ENCODE measurements at places on chromosomes 1 and 21.

DNA sequence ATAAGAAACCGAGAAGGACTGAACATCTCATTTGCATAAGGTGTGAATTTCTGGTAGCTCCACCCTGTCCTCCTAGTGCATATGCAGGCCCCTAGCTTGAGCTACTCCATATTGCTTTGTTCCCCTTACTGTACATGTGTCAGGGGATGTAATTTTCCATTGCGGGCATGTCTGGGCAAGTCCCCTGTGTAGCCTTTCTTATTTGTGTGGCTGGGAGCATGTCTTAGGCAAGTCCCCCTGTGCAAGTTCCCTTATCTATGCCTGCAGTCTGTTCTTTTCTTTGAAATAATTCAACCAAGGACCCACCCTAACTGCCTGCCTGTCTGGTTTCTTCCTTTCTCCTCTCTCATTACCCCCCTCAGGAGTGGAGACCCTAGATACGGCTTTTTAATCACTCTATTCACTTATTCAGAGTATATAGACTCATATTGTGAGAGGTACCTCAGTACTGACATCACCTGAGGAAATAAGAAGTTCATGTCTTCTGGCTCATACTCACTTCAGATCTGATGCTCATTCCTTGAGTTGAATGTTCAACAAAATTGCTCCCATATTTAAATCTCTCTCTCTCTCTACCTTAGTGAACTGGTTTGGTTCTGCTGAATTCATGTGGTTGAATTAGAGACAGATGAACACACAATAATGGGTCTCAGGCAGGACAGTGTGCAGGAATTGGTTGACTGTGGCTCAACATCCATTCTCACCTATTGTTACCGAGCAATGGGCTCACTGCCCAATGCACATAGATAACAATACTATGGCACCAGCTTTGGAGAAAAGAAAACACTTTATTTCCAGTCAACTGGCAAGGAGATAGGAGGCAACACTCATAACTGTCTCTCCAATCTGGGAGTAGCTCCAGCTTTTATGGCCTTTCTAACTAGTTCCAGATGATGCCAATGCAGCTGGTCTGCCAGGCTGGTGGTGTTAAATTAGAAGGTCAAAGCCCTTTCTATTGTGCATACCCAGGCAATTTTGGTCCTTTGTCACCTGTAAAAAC, 27.9 kb upstream of the NPL start:
- no peak for DNase-seq

- DNase-seq: no peak
Measured at GRCh38 chr1:98260412-98260811, 339.6 kb upstream of the DPYD start.

DNA sequence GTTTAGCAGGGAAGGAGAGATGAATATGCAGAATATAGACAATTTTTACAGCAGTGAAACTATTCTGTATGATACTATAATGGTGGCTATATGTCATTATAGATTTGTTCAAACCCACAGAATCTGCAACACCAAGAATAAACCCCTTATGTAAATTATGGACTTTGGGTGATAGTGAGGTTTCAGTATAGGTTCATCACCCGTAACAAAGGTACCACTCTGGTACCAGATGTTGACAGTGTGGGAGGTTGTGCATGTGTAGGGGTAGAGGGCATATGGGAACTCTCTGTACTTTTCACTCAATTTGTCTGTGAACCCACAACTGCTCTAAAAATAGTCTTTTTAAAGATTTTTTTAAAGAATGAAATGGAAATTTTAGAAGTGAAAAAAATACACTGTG, 29.9 kb upstream of the PRDX6 start:
- DNase-seq: no peak

- no peak for DNase-seq
Measured at GRCh38 chr1:247824023-247824422, at the start of gene OR14A16. Gene OR14A16, minus strand, starts transcription at chr1:247824119. Its CDS starts 8,390 bp downstream, at chr1:247815729.

DNA sequence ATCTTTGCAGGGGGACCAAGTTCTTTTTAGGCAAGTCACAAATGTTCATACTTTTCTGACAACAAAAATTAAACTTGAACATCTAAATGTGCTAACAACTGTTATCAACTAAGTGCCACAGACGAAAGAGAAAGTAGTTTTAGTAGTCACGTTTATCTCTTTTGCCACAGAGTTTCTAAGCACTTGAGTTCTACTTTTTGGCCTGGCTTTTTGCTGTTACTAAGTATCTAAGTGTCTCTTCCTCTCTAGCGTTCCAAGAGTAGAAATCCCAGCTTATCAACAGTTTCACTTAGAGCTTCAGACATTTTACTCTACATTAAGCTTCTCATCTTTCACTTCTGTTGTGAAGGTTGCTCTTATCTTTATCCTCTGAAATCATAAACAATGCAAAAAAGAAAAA, 34.2 kb downstream of the GATAD2B start:
- DNase-seq: no peak

DNA sequence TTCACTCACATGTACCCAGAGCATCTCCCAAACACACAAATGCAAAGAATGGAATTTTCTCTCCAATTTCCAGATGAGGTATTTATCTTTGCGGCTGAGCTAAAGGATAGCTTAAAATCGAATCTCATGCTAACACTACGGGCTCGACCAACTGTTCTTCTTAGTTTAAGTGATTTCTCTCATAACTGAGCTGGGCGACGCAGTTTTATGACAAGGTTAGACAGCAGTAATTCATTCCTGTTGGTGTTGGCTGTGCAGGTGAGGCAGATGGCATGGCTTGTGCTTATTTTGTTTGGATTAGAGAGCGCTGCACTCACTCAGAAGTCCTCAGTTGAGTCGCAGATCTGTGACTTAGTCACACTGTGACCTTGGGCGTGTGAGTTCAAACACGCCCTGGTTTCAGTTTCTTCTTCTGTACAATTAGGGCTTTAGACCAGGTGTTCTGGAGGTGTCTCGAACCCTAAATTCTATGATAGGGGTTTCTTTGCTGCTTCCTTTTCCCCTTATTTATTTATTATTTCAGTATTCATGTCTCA, 41.5 kb upstream of the MRPS6 start:
- DNase-seq: no peak

GRCh38 chr21:42456457-42456856, 39.6 kb downstream of the RSPH1 start:
- no peak for DNase-seq

- no peak for DNase-seq
Measured at GRCh38 chr1:112061901-112062320, 72.4 kb upstream of the KCND3 start.

All from iPS DF 6.9 (cell line).